ENCODE measurements at places on chromosomes 11 and 22. TPM values are rescaled to one million over a fixed set of nuclear protein-coding genes. Genes with fewer than 3 reads are reported as not detected.

DNA sequence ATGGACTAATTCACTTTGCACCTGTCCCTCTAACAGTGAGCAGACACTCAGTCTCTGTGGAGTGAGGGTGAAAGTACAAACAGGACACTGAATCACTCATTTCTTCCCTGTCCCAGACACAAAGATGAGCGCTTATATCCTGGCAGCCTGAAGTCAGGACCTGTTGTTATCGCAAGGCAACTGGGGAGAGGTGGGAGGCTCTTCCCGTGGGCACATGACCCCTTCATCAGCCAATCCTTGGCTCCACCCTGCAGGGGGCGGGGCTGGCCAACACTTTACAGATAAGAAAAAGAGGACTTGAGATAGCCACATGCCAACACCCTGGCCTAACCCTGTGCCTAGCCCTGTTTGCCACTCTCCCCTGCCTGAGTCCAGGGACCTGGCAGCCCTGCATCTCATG is 29.5 kb upstream of the TESMIN start:
- no peak for DNase-seq

GRCh38 chr11:20670932-20671403 is 1.6 kb downstream of the NELL1 start:
- no peak for DNase-seq

Gene PGA4
- 0.31 TPM for total RNA-seq

DNA sequence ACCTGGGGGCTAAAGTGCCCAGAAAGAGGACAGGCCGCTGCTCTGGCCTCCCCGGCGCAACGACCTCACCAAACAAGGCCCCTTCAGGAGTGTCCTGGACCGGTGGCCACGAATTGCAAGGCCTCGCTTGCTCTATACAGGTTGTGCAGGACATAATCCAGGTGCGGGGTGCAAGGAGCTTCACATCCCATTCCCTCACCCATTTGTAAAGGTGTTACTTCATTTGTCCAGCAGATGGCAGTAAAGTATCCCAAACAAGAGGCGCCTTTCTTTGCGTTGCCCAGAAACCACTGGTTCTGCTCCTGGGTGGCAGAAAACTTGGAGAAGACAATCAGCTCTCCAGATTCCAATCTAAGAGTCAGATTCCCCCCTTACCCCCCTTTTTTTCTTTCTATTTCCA is 35.9 kb upstream of the PRDM11 start:
- DNase-seq = no peak

DNA sequence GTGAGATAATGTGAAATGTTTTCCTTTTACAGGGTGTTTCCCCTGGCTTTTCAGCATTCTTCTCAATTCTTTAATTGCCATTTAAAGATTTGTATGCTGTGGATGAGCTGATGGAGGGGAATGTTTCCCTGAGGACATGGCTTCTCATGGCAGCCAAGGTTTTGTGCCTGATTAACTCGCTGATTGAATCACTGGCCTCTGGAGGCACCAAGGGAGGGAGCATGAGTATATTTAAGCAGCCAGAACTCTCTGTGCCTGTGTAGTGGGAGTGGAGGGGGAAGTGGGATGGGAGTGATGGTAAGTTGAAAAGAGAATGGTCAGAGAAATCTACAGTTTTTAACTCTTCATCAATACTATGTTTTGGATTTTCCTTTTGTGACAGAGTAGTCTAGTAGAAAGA is 88.7 kb downstream of the STIM1 start:
- peak; percentile 14 for DNase-seq

Gene C11orf86
- not detected for total RNA-seq

Gene SLC43A3
- total RNA-seq = 8.7 TPM

Gene FAT3
- 172 TPM for total RNA-seq

Gene CPT1B
- 6.7 TPM for total RNA-seq

Gene ACTN3
- not detected for total RNA-seq

GRCh38 chr11:85682330-85683305 is 3.4 kb downstream of the CCDC89 start:
- peak; percentile 32 for DNase-seq

Gene SPTBN2
- total RNA-seq = 105 TPM

- no peak for DNase-seq
Measured at GRCh38 chr11:31160504-31161422, 208.8 kb downstream of the DCDC1 start.

Gene CLCF1
- total RNA-seq = not detected

- no peak for DNase-seq
Measured at GRCh38 chr11:2564588-2565425, 120.0 kb downstream of the KCNQ1 start.

Gene ALDH3B2
- total RNA-seq = not detected

Gene TMPRSS13
- 0.47 TPM for total RNA-seq

DNA sequence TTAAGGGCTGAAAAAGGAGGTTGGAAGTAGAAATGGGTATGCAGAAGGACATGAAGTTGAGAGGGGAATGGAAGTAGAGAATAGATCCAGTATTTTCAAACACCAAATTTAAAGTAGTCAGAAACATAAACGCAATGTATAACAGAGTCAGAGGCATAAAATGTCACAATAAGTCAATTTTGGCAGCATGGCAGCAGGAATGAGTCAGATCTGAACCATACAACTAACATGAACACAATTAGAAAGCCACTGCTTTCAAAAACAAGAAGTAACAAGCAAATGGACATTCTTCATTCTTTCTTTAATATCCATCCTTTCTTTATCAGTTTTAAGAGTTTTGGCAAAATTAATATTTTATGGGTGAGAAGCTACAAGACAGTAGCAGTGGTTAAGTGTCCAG is 2.5 kb downstream of the CHORDC1 start:
- DNase-seq = no peak

DNA sequence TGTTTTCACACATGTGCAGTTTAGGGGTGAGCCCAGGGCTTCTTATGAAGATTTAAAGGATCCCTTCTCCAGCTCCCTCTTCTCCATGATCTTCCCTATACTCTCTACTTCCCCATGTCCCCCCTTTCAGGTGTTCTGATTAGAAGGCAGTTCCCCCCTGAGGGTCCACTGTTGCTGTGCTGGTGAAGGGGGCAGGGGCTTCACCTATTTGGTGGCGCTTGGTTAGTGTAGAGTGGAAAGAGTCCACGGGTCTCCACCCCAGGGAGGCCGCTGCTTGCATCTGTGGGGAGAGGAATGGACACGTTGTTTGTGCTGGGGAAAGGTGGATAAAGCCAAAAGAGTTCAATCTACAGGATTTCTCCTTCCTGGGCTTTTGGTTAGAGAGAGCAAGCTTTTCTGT is 49.3 kb downstream of the BCR start:
- DNase-seq = no peak

GRCh38 chr22:30392661-30393321 is 4.0 kb upstream of the SEC14L2 start:
- no peak for DNase-seq

Gene TMEM132A
- total RNA-seq = 104 TPM

Gene GRM5
- total RNA-seq = 175 TPM

DNA sequence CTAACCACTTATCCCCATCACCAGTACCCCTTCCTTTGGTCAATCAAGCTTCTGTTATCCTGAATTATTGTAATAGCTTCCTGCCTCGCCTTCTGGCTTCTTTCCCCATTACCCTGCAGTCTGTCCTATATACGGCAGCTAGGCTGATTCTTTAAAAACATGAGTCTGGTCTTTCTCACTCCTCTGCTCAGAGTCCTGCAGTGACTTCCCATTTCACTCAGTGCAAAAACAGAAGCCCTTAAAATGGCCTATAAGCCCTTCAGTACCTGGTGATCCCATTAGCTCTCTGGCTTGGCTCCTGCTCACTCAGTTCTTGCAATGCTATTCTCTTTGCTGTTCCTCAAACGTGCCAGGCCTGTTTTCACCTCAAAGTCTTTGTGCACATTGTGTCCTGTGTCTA is 58.4 kb downstream of the JRKL start:
- DNase-seq = no peak

GRCh38 chr11:25734591-25735211 is 597.2 kb upstream of the ANO3 start:
- no peak for DNase-seq

- no peak for DNase-seq
Measured at GRCh38 chr22:28983788-28984441, 77.7 kb downstream of the C22orf31 start.

Gene SPA17
- total RNA-seq = 5.1 TPM

Measured in occipital lobe (tissue), 3 donors.